ENCODE measurements at places on chromosomes 16 and 17. TPM values are rescaled to one million over a fixed set of nuclear protein-coding genes. Genes with fewer than 3 reads are reported as not detected.

The KRTAP2-1 gene
- total RNA-seq: not detected

The CBFA2T3 gene
- 5.9 TPM for total RNA-seq

The TPSD1 gene
- total RNA-seq: not detected

The EXOC3L1 gene
- 0.66 TPM for total RNA-seq

The KRT39 gene
- total RNA-seq: not detected

The UNK gene
- total RNA-seq: 41.0 TPM

The EPN3 gene
- total RNA-seq: not detected

The CHST6 gene
- 0.11 TPM for total RNA-seq

The AIPL1 gene
- not detected for total RNA-seq
